Activated naive CD4-positive, alpha-beta T cell treated with anti-CD3 and anti-CD28 coated beads, Interleukin-2, amount 10 ng/mL, durations not matched to agents 7 days and 5 days (primary cell): ENCODE measurements at places on chromosomes 2 and 18.

GRCh38 chr2:222799262-222799918 lies 61.4 kb upstream of the ACSL3 start:
- DNase-seq, result no peak

DNA sequence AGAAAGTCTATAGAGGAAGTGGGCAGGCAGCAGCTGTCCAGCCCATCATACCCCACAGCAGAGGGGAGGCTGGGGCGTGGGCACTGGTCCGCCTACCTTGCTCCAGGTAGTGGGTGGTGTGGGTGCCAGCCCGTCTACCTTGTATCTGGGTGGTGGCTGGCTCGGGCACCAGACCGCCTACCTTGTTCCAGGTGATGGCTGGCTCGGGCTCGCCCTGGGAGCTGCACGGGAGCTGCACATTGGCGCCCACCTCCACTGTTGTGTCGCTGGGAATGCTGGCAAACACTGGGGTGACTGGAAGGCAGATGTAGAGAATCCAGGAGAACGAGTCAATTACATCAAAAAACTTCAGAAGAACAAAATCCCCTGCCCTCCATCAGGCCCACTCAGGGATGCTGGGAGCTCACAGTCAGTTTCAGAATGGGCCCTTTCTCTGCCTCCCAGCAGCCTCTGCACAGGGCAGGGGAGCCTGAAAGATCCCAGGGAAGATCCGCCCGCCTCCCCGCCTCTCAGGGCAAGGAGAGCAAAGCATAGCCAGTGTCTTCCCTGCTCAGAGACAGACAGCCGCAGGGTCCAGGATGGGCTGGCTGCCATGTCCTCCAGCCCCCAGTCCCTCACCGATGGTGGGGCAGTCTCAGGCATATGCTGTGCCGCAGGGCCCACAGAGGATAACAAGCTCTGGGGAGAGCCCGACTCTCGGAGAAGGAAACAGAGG lies 82.3 kb downstream of the PXDN start:
- no peak for DNase-seq

- no peak for DNase-seq
These were observed 27.1 kb upstream of the SSB start for GRCh38 chr2:169771612-169772011.

- DNase-seq, result no peak
These were observed 55.8 kb upstream of the MGAT5 start for GRCh38 chr2:134198006-134198634.

GRCh38 chr2:221097568-221097915 lies 474.6 kb downstream of the EPHA4 start:
- no peak for DNase-seq

GRCh38 chr2:180991361-180991760 lies 11.0 kb downstream of the UBE2E3 start:
- no peak for DNase-seq

- DNase-seq, result no peak
These were observed 255.8 kb downstream of the GLI2 start for GRCh38 chr2:120991441-120991840.

GRCh38 chr2:7972670-7973069 lies 709.2 kb upstream of the ID2 start:
- no peak for DNase-seq

DNA sequence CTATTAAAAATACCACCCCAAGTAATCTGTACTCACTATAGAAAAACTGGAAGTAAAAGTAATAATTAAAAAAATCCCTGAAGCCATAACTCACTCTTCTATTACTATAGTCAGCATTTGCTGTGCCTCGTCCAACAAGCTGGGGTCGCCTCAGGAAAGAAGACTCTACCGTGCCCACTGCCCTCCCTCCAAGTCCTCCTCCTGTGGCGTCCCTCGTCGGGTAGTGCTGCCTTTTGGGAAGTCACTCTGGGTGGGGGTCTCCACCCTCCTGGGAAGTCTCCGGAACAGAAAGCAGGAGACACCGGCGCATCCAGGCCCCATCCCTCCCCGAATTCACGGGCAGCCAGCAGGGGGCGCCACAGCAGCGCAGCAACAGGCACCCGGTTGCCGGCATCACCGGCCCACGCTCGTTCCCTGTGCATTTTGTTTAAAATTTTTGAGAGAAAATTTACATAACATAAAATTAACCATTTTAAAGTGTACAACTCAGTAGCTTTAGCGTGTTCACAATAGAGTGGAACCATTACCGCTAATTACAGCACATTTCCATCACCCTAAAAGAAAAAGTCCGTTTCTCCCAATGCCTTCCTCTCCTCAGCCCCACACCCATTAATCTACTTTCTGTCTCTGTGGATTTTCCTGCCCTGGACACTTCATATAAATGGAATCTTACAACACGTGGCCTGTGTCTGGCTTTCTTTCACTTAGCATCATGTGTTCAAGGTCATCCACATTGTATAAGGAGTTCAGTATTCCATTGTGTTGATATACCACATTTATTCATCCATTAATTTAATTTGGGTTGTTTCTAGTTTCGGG lies 62.2 kb downstream of the ADNP2 start:
- DNase-seq, result peak; percentile 63

DNA sequence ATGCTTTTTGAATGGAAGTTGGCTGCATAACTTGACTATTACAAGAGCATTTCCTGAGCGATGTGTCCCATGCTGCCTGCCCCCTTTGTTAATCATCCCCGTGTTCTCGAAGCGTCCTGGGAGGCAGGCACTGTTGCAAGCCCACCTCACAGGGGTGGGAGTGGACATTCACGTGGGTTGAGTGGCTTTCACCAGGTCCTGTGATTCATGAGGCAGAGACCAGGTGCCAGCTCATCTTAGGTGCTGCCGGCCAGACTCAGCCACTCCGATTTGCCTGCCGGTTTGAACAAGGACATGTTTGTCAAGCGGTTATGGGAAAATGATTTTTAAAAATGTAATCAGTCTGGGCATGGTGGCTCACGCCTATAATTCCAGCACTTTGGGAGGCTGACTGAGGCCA lies 112.5 kb downstream of the ZNF532 start:
- no peak for DNase-seq

DNA sequence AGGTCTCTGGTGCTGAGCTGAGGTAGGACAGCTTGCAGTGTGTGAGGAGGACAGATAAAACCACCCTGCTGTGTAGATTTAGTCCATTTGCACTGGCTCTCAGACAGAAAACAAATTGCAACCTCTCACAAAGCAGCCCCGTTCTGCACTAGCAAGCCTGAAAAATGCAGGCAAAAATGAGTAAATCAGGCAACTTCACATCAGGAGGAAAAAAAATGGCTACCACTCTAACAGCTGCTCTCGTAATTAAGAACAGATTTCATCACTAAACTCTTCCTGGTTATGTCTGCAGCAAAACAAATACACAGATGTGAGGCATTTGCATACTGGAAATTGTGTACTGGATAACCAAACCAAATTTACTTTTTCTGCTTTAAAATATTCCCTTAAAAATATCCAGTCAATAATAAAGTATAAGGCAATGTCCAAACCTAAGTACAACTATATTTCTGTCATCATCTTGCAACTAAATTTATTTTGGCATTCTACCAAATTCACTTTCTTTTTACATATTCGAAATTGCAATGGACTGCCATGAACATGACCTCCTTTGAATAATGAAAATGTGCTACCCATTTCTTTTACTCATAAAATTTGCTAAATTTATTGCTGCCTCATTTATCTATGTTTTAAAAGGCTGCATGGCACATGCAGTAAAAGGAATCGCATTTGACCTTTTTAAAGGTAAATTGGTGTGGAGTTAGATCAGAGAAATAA lies 157.4 kb downstream of the AFF3 start:
- no peak for DNase-seq

DNA sequence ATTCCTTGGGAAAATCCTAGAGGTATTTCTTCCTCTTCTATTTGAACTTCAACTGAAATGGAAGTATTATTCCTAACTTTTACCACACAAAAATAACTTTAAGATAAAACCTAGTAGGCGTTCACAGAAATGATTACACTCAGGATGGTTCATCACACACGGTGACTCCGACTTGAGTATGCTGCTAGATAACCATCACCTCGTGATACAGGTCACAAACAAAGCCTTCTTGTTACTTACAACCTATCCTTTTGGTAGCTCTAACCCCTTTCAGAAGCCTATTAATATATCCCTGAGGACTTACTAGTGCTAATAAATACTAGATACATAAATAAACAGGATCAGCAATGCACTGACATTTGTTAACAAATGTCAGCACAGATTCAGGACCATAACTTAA lies 101.0 kb upstream of the DNER start:
- DNase-seq, result no peak

- DNase-seq, result no peak
These were observed 1265.0 kb downstream of the LRP1B start for GRCh38 chr2:140865837-140866236.

- no peak for DNase-seq
These were observed 22.3 kb downstream of the DOK1 start for GRCh38 chr2:74576863-74577229.

DNA sequence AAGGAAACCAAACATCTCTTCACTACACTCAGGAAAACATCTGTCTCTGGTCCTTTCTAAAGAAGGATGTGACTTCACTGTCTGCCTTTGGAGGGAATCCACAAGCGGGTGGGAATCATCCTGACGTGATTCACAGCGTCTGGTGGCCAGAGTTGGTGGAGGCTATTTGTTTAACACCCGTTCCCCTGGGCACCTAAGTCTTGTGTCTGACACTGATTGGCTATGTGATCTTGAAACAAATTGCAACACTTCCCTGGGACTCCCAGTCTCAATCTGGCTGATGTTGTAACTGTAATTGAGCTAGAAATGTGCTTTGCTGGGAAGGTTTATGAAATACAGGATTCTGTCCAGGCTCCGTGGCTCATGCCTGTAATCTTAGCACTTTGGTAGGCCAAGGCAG lies 28.8 kb upstream of the SIX3 start:
- no peak for DNase-seq

DNA sequence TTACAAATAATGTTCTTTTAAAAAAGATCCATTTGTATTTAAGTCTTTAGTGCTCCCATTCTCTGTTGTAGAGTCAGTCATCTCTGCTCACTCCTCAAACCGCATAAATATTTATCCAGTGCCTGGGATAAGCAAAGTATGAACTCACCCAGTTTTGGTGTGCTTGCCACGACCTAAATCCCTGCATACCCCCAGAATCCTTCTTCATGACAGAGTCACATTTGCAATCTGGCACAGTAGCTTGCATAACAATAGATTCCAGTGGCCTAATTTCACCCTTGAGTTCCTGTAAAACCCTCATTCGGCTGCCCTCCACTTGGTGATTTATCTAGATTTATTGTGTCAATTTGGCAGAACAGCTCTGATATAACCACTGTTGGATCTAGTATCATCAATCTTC lies 92.9 kb downstream of the DTNA start:
- DNase-seq, result no peak

- DNase-seq, result no peak
These were observed 87.6 kb downstream of the SMAD2 start for GRCh38 chr18:47842836-47843235.

DNA sequence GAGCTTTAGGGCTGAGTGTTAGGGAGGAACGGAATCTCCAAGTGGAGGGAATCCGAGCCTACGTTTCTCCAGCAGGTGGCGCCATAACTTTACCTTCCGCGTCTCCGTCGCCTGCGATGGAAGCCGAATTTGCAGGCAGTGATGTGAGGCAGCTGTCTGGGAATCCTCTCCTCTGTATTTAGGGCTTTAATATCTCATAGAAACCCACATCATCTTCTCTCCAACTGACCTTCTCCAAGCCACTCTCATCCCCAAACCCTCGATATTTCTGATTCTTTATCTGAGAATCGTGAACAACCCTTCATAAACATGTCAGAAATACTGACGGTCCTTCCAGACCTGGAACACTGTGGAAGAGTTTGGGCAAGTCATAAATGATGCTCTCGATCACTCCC lies 27.5 kb downstream of the SIX2 start:
- peak; percentile 74 for DNase-seq

- DNase-seq, result no peak
These were observed 24.4 kb downstream of the KCTD1 start for GRCh38 chr18:26524002-26524401.

DNA sequence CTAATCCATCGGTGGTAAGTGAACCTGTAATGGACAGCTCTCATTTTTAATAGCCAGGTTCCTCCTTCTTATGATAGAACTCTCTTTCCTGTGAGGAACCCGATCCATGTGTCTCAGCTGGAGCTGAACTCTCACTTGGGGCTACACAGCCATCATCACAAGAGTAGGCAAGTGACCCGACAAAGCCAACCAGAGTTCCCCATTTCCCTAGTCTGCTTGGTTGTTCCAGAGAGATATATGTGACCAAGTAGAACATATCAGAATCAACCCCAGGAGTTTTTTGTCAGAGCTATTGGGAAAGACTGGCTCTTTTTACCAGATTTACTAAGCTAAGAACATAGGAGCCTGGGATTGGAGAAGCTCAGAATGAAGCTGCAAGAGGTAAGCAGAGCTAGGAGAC lies 14.6 kb upstream of the HNRNPLL start:
- no peak for DNase-seq

GRCh38 chr2:37612382-37612781 lies 59.1 kb downstream of the CDC42EP3 start:
- no peak for DNase-seq

- no peak for DNase-seq
These were observed 271.5 kb downstream of the AGAP1 start for GRCh38 chr2:235765181-235765820.

DNA sequence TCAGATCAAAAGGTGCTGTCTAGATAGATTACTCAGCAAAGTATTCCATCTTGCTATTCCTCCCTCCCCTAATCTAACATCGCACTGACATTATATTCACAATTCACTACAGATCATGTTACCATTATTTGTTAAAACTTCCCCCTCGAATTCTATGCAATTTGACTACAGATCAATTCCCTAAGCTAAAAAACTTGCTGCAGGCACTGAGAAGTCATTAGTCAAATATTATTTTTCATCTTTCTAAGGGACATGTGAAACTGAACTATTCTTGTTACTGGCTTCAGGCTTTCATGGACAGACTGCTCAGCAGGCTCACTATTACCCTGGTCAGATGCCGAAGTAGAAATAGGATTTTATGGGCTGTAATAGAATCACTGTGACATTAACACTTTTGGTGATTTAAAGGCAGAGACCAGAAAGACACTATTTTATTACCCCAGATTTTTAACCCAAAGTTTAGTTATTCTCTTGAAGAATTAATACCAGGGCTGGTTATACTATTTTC lies 15.1 kb downstream of the MYL1 start:
- DNase-seq, result no peak

- no peak for DNase-seq
These were observed 165.0 kb downstream of the LNPK start for GRCh38 chr2:175837046-175837445.

GRCh38 chr18:48320639-48320945 lies 88.6 kb downstream of the ZBTB7C start:
- DNase-seq, result no peak
